Kidney epithelial cell (primary cell): ENCODE measurements at places on chromosomes 6 and 20. TPM values are rescaled to one million over a fixed set of nuclear protein-coding genes. Genes with fewer than 3 reads are reported as not detected.
A peak's percentile ranks its signal among the peaks of the same experiment; 100 is the strongest.

ENPP4 gene
- total RNA-seq, result 9.8 and 10.4 TPM in 2 replicates

NOP56 gene
- total RNA-seq, result 141 and 142 TPM in 2 replicates

ZC2HC1B gene
- not detected in 2 replicates for total RNA-seq

BMP2 gene
- total RNA-seq, result 16.2 and 17.2 TPM in 2 replicates

TRDN gene
- total RNA-seq, result not detected in 2 replicates

MCCD1 gene
- total RNA-seq, result not detected in 2 replicates

DNA sequence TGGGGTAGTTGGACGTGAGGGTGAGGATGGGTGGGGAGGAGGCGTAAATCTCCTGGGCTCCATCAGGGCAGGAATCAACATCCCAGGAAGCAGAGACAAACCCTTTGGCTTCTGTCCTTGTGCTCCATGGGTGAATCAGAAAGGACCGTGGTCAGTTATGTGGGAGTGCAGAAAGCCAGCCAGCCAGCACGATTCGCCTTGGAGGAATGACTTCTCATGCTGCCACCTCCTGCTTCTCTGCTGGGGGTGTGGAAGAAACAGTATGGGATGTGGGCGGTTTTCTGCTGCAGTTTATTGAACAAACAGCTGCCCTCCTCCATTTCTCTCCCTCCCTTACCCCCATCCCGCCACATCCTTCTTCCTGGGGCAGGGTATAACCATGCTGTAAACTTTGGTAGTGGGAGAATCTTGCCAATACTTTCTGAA, 214.5 kb downstream of the SOX4 start:
- DNase-seq, result peak; percentile 60

DNA sequence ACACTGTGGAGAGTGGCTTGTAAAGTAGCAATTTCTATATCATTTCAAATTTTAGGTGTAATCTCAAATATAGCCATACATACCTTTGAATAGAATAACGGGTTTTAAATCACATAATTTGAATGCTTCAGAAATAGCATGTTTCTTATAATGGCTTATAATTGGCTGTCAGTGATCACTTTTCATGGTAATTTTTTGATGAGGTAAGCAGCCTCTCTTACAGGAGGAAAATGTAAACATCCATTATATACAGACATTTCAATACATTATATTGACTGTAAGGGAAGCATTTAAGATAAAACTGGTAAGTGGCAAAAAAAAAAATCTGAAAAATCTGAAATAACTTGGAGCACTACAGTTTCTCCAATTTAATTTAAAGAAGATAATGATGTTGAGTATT, 67.8 kb upstream of the PHACTR2 start:
- no peak for DNase-seq

DNA sequence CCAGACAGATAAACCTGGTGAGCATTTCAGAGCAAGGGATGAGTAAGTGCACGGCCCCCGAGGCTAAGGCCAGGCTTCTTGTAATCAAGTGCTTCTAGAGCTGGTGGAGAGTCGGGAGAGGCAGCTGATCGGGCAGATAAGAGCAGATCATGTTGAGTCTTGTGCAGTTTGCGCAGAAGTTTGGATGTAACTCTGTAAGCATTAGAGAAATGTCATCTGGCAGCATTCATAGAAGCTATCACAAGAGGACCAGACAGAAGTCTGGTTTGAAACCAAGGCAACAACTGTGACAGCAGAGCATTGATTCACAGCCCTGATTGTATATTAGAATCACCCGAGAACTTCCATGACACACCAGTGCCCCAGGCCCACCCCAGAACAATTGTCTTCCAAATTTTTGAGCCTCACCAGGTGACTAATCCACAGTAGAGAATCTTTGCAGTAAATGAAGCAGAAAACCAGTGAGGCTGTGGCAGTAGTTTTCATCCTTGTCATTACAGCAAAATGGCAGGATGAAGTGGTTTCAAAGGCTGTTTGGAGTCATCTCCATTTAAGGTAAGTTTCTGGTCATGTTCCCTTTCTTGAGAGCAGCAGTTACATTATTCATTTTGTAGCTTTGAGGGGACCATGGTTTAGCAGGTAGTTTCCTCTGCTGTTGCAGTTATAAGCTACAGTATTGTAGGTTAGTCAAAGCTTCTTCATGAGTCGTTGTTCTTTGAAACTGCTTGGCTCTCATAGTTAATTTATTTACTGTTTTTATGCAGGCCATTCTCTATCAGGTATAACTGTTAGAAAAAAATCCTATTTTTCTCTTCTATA, 84.1 kb downstream of the RNF217 start:
- no peak for DNase-seq

- DNase-seq, result no peak
These were observed 58.2 kb downstream of the TNFAIP3 start for GRCh38 chr6:137925141-137925698.

DNA sequence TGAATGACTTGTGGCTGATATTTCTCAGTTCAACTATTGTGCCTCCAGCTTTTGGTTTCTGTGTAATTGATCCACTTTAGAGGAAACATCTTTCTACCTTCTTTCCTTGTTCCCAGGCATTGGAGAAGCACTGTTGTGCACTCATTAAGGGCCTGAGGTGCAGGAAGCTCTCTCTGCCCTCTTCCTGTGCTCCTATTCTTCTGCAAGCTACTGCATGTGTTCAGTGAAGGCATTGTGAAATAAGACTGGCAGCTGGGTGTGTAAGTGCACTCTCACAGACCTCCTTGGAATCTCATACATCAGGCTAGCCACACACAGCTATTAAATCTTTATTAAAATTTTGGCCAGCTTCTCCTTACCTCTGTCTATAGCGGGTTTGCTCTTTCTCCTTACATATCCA, 177.8 kb downstream of the OGFRL1 start:
- DNase-seq, result no peak

- DNase-seq, result no peak
These were observed 116.0 kb downstream of the LRRC1 start for GRCh38 chr6:53910834-53911233.

DNA sequence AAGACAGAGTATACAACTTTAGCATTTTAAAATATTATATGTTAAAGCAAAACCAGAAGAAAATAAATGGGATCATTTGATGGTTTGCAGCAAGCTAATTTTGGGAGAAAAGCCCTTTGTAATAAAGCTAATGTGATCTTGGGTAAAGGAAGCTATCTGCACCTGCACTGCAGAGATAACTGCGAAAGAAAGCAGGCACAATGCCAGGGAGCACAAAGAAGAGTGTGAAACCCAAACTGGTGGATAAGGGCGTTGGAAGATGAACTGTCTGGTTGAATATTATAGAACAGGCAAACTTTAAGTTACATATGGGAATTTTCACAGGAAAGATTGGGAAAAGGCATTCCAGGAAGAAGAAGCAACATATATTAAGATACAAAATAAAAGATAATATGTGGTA, 179.2 kb upstream of the KHDRBS2 start:
- no peak for DNase-seq

DNA sequence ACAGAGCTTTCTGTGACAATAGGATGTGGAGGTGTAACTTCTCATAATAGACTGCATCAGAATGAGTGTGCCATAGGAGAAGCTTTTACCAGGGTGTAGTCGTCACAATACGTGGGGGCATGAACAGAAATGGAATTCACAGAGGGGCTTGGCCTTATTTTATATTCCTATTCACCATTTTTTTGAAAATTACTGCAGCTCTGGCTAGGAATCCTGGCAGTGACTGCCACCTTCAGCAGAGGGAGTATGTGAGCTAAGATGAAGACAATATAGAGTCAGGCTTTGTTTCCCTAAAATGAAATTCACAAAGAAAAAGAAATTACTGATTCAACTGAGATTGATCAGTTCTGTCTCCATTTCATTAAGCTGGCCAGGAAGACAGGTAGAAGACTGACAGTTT, 13.9 kb downstream of the TOMM6 start:
- no peak for DNase-seq

GRCh38 chr6:39367700-39368099, 45.2 kb upstream of the KCNK16 start:
- DNase-seq, result no peak

DNA sequence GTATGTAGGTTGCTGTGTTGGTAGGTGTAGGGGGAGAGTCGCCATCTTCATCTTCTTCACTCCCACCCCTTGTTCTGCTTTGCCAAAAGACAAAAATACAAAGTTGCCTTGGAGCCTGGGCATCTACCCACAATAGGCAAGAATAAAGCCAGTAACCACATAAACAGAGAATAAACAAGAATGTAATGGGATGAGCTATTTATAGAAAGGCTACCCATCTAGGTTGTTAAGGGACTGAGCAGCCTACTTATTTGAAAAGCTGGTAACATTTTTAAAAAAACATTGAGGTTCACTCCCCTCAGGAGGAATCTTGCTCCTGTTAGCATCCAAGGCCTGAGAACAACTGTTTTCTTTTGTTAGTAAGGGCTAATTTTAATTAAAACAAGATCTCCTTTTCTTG, 301.4 kb upstream of the STXBP5 start:
- no peak for DNase-seq

- no peak for DNase-seq
These were observed 17.6 kb downstream of the BHLHE23 start for GRCh38 chr20:62989201-62989601.

DNA sequence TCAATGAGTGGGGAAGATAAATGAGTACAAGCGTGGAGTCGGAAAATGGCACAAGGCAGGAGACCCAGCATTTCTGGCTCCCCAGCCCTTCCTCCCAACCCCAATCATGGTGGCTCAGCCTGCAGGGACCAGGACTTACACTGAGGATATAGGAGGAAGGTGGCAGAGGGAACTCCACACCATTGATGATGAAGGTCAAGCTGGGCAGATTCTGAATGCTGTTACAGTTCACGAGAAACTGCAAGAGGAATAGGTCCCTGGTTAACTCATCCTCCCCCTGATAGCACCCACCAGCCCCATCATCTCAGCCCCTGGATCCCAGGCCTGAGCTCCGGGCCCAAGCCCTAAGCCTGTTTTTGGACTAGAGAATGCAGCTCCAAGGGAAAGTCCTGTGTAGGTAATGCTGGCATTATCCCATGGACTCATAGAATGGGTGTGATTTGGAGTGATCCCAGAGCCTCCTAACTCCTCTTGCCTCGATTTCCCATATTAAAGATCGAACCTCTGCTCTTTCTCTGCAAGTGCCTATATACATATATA, 2.3 kb upstream of the TFEB start:
- DNase-seq, result no peak

DNA sequence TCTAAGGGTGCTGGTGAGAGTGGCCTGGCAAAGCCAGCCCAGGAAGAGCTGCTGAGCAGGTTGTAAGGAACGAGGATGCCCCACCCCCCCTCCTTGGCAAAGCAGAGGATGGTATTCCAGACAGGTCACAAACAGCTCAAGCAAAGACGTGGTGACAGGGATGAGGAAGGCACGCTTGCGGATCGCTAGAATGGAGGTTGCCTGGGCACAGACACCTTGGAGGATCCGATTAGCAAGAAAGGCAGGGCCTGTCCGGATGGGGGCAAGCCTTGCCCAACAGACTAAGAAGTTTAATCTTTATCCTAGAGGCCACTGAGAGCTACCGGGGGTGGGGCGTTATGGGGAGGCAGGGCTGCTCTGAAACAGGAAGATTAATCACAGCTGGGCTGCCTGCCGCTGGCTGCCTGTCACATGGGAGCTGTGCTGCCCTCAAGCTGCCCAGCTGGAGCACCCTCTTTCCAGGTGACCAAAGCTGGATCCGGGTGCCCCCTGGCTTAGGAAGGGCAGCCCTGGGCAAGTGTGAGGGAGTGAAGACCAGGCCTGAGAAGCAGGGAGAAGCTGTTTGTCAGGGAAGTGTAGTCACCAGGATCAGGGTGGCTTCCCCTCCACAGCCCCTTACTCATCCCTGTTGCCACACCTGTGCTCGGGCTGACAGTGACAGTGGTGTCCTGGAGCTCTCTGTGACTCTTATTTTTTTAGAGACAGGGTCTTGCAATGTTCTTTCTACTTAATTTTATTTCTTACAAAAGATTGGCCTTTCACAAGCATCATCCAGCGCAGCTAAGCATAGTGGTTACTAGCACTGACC, 9.1 kb upstream of the MAPK13 start:
- no peak for DNase-seq

GRCh38 chr6:106530502-106530901, 98.8 kb downstream of the RTN4IP1 start:
- DNase-seq, result no peak

DNA sequence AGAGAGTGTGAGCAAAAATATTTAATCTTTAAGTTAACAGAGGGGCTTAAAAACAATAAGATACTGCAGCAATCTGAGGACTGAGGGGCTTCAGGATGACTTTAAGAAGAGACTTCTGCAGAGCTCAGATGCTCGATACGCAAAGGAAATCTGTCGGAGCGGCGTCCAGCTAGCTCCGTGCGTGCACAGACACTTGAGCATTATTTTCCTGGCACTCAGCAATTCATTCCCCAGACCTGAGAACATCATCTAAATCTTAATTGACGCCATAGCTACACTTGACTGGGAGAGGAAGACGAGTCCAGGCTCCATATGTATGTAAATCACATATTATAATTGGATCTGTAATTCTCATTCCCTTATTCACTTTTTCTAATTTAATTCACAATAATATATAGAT, 228.2 kb downstream of the SOD2 start:
- DNase-seq, result no peak

DNA sequence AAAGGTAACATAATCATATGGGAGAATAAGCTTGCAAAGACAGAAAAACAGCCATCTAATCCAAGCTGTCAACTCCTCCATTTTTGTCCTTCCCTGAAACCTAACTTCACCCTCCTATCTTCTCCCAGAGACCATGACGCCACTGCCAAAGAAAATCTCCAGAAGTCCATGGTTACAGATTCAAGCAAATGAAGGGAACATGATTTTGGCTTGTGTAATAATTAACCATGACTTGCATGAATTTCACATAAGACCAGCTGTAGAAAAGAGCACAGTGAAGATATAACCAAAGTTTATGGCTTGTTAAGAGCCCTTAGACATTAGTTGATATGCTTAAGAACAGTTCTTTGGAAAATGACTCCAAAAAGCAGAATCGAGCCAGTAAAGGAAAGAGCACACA, 342.1 kb upstream of the NRSN1 start:
- DNase-seq, result no peak

DNA sequence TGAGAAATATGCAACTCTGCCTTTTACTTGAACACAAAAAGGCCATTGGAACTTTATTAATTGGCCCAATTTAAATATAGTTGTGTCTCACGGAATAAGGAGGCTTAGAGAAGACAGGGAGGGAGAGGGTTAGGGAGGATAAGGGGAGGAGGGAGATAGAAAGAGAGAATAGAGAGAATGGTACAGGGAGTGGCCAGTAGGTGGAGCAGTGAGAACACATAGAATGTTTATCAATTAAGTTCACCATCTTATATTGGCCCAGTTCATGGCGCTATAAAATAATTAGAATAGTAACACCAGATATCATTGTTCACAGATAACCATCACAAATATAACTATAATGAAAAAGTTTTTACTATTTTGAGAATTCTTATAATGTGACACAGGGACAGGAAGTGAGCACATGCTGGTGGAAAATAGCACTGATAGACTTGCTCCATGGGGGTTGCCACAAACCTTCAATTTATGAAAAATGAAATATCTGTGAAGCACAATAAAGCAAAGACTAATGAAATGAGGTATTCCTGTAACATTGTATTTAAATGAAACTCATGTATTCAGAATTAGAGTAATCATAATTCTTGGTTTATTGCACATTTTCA, 374.1 kb upstream of the MANEA start:
- DNase-seq, result no peak

DNA sequence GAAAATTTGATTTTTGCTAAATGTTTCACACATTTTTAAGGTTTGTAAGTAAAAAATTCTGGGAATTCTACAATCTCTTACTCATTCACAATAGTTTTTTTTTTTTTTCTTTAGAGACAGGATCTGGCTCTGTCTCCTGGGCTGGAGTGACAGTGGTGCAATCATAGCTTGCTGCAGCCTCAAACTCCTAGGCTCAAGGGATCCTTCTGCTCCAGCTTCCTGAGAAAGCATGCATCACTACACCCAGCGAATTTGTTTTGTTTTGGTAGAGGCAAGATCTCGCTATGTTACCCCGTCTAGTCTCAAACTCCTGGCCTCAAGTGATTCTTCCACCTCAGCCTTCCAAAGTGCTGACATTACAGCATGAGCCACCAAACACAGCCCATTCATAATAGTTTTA, 232.8 kb downstream of the GJA1 start:
- no peak for DNase-seq
